GM12865 (cell line): ENCODE measurements at places on chromosomes 16 and 17.

DNA sequence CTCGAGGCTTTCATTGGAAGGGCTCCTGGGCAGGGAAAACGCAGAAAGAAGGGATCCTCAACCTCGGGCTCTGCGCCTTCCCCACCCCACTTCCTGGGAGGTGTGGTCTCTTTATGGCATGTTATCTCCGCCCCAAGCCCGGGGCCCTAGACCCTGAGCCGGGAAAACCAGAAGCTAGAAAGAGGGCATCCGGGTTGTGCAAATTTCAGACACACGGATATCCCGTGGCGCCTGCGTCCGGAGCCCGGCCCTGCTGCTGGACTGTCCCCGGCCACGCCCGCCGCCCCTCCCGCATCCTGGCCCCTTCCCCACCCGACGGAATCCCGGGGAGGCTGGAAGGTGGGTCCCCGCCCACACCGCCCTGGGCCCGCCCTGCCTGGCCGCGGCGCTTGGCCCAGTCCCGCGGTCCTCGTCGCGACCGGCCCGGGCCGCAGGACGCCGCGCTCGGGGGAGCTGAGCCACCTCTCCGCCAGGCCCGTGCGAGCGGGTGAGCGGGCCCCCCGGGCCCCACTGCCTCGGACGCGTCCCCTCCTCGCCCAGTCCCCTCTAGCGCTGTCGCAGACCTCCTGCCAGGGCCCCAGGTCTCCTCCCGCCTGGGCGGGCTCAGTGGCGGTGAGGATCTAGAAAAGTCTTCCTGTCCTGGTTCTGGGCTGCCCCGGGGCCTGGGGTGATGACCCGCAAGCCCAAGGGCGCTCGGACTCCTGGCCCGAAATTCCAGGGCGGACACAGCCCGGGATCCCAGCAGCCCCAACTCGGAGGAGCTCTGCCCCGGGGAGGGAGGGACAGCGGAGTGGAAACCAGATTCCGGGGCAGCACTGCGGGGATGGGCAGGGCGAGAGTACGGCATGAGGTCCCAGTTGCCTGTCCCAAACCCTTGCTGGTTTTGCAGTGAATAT is at the start of gene SLC16A5:
Gene SLC16A5 (plus strand): TSS at position 397 of the 896 bp plus-strand sequence. CDS start 5,683 bp downstream, outside the sequence.
- peak; percentile 35 for DNase-seq

DNA sequence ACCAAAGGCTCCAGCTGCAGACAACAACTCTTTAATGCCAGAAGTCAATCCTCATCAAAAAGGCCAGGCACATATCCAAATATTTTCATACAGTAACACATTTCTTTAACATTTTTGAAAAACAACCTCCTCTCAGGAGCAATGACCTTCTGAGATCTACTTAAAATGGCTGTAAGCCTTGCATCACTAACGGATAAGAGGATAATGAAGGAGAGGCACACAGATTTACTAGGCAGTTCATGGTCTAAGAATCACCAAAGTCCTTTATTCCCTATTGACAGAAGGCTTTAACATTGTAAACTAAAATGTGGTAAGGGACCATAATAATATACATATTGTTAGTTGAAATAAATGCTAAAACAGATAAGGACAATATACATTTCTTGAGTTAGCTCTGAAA is 114.7 kb downstream of the USP32 start:
- no peak for DNase-seq

- no peak for DNase-seq
Observed at GRCh38 chr16:23981429-23982399, 145.9 kb downstream of the PRKCB start.

DNA sequence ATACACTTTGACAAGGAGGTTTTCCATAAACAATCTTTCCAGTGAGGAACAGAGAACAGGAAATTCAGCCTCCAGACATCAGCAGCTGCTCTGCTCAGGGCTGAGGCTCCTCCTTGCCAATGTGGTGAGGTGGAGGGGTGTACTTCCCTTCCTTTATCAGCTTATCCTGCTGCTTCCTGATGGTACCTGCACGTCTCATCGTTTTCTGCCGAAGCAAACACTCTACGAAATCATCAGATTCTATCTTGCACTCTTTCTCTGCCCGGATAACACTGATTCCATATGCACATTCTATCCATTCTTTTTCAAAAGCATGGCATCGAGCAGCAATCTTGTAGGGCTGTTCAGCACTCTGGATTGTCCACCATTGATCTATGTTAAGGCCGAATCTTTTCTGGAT is 15.4 kb upstream of the SEZ6 start:
- no peak for DNase-seq

- no peak for DNase-seq
Observed at GRCh38 chr17:75902406-75902805, 2.3 kb downstream of the MRPL38 start.

GRCh38 chr17:38663125-38663751 is 11.5 kb downstream of the EPOP start:
- peak; percentile 84 for DNase-seq

DNA sequence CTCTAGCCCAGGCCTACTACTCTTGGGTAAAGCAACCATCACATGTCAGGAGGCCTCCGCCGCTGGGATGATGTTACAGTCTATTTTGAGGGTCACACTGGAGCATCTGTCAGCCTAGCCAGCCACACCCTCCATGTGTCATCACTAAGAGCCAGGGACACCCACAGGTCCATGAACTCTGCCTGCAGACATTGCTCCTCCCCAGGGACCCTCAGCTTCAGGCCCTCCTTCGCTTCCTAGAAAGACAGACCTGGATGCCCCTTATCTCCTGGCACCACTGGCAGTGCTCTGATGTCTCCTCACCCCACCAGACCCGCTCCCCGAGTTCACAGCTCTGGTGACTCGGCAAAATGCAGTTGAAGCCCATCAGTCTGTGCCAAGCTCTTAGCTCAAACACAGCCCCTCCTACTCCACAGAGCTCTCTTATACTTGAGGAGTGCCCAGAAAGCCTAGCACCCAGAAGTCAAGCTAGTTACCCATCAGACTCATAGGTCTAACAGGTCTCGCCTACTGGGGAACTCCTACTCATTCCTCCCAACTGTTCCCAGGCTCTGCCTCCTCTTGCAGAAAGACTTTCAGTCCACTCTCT is 5.9 kb downstream of the RANBP10 start:
- DNase-seq, result no peak

DNA sequence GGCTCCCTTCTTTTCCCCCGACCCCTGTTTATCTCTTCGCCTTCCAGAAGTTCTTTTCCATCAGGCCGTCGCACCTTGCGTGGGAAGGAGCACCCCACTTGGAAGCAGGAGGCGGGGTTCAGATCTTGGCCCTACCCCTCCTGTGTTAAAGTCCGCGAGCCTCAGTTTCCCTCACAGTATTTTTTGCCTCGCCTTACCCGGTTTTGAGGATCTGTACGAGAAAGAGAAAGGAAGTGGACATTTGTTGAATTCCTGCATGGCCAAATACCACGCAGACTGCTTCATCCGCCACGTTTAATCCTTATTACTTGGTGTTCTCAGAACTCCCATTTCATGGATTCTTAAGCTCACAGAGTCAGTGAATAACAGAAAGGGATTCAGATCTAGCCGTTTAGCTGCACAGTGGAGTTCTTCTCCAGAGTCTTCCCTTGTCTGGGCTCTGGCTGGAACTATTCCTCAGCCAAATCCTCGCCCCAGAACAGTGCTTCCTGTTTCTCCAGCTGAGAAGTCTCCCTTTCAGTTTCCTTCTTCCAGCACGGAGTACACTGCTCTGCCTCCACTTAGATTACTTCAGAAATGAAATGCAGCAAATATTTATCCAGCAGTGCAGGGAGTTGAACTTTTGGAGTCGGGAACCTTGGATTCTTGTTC is 590 bp downstream of the TMEM219 start:
- DNase-seq, result no peak

- no peak for DNase-seq
Observed at GRCh38 chr17:57726213-57726790, 18.8 kb downstream of the CCDC182 start.

DNA sequence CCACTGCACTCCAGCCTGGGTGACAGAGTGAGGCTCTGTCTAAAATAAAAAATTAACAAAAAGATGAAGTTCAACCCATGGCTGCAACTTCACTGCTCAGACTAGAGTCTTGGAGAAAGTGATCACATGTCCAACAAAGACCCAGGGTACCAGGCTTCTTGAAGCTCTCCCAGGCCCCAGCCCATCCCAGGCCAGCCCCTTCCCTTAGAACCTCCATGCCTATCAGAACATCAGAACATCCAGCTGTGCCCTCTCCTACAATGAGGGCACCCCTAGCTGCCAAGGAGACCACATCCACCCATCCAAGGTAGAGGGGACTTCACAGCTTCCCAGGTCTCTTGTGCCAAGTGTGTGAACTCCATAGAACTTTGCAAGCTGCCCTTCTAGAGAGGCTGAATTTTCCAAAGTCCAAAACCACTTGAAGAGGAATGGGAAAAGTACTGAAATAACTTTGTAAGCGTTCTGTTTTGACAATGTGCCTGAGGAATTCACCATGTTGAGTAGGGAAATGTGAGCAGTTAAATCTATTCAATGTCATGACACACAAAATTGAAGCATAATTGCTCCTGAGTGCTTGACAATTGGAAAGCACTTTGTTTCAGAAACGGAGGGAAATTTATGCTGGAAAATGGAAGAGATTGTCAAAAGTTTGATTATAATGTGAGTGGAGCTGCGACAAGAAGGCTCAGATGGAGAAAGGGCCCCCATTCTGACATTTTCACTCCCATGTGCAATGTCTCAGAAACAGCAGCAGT is 230.4 kb downstream of the ZNF423 start:
- DNase-seq, result no peak

DNA sequence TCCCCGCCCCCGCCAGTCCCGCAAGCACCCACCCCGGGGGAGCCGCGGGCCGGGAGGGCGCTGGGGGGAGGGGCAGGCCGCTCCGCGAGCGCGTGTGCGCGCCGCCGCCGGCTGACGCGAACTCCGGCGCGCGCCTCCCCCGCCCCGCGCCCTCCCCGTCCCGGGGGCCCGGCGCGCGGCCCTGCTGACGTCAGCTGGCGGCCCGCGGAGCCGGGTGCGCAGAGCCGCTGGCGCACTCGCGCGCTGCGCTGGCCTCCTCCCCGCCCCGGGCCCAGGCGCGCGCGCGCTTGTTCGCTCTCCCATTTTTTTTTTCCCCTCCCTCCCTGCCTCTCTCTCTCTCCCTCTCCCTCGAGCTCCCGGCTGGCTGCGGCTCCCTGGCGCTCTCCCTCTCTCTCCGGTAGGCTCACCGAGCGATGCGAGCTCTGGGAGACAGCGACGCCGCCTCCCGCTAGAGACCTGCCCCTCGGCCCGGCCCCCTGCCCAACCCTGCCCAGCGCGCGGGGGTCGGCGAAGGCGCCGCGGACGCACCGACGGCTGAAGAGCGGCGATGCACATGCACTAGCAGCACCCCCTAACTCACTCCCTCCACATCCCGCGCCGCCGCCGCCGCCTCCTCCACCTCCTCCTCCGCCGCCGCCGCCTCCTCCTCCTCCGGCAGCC is at the start of gene GNAO1:
Gene GNAO1 (plus strand): TSS at position 334 of the 660 bp plus-strand sequence. CDS start 747 bp downstream, outside the sequence.
- DNase-seq, result peak; percentile 22

DNA sequence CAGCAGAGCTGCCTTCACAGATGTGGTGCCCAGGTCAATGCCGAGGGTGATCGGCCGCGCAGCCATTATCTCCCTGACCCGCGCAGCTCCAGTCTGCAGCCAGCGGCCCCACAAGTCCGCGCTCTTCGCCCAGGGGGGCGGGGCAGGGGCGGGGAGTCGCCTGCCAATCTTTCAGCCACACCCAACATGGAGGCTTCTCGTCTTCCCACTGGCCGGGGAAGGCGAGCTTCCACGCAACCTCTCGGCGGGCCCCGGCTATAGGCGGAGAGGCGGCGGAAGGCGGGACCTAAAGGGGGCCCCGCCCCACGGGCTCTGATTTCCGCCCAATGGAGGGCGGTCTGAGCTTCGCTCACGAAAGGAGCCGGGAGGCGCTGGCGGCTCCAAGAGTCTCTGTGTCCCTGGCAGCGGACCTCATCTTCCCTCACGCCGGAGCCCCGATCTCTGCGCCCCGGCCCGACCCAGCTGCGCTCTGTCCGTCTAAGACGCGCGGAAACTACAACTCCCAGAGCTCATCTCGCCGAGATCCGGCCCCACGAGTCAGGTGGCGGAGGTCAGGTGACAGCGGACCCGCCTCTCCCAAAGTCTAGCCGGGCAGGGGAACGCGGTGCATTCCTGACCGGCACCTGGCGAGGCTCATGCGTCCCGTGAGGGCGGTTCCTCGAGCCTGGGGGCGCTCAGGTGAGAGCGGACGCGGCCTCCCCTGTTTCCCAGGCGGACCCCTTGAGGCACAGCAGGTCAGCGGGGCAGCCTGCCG is at the start of the genes CTNS and SHPK:
Gene CTNS (plus strand): TSS at position 607 of the 754 bp plus-strand sequence. CDS start 3,447 bp downstream, outside the sequence.
Gene SHPK (minus strand): TSS at position 97 of the 754 bp plus-strand sequence. CDS start 31 bp downstream, at position 66.
- DNase-seq, result peak; percentile 98

DNA sequence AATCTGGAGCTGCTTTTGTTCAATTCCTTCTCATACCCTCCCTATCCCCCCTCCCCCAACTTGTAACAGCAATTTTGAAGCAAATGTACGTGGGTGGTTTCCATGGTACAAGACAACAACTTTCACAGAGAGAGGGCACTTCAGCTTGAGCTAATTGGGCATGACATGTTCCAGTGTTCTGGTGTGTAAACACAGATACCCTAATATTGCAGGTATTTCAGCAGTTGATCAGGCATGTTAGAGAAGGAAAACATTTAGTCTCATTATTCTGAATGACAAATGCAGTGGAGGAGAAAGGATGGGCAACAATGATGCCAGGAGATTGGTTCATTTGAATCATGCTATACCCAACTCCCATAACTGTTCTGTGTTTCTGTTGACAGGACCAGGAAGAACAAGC is 137.5 kb downstream of the TRIM37 start:
- no peak for DNase-seq

DNA sequence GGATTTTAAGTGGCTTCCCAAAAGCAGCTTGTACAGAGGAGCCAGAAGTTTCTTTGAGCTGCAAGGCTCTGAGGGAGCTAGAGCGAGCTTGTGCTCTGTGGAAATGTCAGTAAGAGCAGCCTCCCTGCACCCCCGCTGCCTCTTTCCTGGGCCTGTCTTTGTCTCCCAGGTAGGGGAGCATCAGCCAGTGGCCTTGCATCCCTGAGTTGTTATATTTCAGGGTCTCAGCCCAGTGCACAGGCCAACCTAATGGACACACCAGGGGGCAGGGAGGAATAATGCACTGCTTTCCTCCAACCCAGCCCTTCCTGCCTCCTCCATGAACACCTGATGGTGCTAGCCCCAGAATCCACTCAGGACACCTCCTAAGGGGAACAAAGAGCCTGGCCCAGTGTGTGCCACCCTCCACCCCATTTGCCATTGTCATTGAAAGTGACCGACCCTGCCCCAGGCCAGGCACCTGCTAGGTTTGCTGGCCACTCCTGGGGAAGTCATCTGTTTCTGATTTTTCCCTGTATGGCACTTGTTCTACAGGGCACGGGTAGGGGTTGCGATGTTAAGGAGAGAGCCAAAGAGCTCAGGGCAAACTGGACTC is 6.3 kb downstream of the TPPP3 start:
- no peak for DNase-seq

GRCh38 chr17:14747603-14747950 is 446.7 kb downstream of the HS3ST3B1 start:
- no peak for DNase-seq

DNA sequence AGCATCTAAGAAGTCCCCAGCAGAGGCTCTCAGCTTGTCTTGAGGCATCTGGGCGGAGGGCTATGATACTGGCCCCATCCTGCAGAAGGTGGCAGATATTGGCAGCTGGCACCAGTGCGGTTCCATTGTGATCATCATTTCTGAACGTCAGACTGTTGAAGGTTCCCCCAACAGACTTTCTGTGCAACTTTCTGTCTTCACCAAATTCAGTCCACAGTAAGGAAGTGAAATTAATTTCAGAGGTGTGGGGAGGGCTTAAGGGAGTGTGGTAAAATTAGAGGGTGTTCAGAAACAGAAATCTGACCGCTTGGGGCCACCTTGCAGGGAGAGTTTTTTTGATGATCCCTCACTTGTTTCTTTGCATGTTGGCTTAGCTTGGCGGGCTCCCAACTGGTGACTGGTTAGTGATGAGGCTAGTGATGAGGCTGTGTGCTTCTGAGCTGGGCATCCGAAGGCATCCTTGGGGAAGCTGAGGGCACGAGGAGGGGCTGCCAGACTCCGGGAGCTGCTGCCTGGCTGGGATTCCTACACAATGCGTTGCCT is at the start of gene CIITA:
Gene CIITA (plus strand): TSS at position 404 of the 543 bp plus-strand sequence. CDS start 129 bp downstream, at position 533.
- peak; percentile 98 for DNase-seq

GRCh38 chr16:8585857-8586256 is 4.5 kb downstream of the TMEM114 start:
- DNase-seq, result no peak
